HuH-7 (cell line): ENCODE measurements at places on chromosomes 12 and 14.

GRCh38 chr14:77024171-77024691 lies 4.3 kb downstream of the IRF2BPL start:
- peak; percentile 60 for DNase-seq

GRCh38 chr14:99077844-99078236 lies 194.2 kb downstream of the BCL11B start:
- DNase-seq = no peak

DNA sequence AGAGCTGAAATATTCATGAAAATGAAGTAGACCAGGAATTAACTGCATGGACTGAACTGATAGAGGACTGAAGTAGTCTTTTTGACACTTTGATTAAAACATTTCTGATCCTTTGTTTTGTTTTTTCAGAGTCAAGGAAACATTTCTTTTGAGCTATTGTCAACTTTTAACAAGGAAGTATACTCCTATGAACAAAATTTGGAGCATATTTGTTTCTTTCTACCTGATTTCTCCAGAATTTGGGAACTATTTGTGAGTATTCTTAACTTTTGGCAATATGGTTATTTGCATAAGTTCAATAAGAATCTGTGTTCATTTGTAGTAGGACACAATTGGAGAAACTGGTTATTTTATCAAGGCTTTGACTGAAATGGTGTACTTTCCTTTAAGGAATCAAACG lies 71.3 kb upstream of the HECTD1 start:
- DNase-seq = no peak

DNA sequence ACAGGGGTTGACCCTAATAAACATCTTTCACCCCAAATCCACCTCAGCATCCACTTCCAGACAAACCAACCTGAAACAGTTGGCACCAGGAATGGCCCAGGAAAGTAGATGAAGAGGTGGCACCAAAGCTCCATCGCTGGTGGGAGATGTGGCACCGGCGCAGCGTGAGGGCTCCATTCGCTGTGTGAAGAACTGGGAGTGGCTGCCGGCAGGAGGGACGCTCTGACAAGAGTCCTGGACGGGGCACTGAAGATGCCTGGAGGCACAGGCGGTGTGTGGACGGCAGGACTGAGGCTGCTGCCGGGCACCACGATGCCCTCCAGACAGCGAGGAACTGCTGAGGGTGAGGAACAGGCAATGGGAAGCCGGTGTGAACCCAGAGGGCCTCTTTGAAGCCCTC lies 29.3 kb downstream of the DIO3 start:
- no peak for DNase-seq

DNA sequence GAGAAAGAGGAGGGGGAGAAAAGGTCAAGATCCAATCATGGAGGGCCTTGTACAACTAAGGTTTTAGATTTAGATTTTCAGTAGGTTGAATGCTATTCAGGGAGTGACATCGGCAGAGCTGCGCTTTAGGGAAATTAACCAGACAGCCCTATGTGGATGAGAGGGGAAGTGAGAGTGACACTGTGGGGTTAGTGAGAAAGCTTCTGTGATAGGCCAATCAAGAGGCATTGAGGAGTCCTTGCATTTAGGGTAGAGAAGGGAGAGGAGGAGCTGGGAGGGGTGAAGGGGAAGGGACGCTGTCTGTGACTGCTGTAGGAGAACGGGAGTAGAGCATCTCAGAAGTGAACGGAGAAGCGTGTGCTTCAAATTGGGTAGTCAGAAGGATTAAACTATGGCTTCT lies 3.4 kb downstream of the HSD17B6 start:
- no peak for DNase-seq

DNA sequence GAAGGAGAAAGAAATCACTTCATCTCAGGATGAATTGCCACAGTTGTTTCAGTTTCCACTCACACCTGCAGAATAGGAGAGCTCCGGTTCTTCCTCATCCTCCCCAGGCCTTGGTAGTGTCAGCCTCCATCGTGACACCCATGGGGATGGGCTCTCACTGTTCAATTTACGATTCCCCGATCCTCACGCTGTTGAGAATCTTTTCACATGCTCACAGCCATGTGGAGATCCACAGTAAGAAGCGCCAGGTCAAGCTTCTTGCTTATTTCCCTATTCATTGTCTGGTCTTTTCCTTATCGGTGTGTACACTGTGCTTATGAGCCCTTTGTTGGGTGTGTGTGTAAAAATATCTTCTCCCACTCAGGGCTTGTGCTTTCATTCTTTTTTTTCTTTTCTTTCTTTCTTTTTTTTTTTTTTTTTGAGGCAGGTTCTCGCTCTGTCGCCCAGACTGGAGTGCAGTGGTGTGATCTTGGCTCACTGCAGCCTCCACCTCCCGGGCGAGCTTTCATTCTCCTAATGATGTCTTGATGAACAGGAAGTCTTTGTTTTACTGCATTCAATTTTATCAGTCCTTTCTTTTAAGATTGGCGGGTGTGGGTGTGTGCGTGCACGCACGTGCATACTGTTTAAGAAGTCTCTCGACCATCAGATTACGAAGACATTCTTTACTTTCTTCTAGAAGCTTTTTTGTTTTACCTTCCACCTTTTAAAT lies 21.5 kb downstream of the RIN3 start:
- no peak for DNase-seq
